NCI-H2107 (cell line): ENCODE measurements at places on chromosomes 4 and X.
A peak's percentile ranks its signal among the peaks of the same experiment; 100 is the strongest.

DNA sequence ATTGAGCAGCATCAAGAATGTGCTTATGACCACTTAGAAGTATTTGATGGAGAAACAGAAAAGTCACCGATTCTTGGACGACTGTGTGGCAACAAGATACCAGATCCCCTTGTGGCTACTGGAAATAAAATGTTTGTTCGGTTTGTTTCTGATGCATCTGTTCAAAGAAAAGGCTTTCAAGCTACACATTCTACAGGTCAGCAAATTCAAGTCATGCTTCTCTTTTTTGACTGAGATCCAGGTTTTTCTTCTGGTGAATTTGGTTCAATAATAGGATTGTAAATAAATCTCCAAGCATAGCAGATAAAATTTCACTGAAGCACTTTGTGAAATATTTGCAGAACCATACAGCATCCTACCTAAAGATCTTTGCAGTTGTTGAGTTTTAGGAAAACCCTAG lies 218.1 kb downstream of the TLL1 start:
- no peak for DNase-seq

DNA sequence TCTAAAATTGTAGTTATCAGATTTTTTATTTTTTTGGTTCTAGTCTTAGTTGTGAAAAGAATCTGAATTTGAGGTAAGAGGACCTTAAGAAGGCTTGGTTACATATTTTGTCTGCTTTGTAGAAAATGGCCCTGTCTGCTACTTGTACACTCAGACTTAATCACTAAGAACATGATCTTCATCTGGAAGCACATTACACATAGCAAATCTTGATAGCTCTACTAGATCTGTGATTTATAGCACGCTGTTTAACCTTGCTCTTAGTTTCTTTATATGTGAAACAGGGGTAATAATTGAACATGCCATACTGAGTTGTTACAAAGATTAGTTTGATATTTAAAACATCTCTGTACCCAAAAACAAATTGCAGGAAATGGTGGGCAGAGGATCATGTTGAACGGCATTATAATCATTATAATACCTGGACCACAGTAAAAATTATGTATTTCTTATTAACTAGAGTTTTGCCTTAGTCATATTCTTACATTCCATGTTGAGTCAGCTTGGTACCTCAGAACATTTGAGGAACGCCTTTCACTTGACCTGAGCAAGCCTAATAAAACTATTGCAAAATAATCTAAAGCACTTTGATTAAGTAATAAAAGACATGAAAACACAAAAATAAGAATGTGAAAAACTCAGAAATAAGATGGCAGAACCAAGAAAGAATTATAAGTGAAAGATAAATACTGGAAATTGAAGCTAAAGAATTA lies 738.0 kb upstream of the AADAT start:
- DNase-seq: no peak

GRCh38 chr4:169437299-169438047 lies 166.7 kb upstream of the SH3RF1 start:
- DNase-seq: no peak

- DNase-seq: no peak
These were observed 889 bp downstream of the MGARP start for GRCh38 chr4:139278912-139279759.

DNA sequence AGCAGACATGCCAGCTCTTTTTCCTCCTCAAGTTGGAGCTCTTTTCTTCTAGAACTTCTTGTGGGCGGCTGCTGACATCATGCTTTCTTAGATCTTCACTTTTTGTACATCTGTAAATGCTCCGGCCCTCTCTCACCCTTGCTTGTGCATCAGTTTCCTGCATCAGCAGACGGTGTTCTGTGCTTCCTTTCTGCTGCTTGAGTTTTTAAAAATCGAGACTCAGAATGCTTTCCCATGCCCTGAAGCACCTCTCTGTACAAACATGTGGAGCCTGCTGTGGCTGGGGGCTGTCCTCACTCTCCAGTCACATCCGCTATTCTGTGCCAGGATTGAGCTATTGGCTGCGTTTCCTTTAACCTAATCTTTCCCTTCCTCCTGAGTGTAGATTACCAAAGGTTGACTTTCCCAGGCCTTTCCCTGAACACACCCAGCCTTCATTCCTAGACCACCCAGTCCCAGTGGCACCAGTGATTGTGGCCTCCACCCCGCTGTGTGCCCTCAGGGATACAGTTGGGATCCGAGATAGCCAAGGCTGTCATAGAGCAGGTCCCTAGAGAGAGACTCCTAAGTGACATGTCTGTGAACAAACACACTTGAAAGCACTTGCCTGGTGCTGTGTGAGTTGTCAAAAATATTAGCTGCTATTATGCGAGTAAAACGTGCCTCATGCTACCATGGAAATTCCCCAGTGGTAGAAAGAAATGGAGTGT lies 41.9 kb downstream of the TNIP2 start:
- peak; percentile 33 for DNase-seq

DNA sequence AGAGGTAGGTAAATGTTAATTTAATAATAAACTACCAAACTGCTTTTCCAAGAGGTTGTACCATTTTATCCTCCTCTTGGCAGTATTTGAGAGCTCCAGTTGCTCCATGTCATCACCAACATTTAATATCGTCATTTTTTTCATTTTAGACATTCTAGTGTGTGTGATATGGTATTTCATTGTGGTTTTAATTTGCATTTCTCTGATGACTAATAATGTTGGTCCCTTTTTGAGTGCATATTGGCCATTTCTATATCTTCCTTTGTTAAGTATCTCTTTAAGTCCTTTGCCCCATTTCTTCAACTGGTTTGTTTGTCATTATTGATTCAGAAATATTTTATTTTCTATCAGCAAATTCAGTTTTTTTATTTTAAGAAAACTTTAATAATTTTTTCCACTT lies 88.8 kb downstream of the MAPK10 start:
- no peak for DNase-seq

GRCh38 chrX:21907260-21907659 lies 33.2 kb upstream of the SMS start:
- no peak for DNase-seq

DNA sequence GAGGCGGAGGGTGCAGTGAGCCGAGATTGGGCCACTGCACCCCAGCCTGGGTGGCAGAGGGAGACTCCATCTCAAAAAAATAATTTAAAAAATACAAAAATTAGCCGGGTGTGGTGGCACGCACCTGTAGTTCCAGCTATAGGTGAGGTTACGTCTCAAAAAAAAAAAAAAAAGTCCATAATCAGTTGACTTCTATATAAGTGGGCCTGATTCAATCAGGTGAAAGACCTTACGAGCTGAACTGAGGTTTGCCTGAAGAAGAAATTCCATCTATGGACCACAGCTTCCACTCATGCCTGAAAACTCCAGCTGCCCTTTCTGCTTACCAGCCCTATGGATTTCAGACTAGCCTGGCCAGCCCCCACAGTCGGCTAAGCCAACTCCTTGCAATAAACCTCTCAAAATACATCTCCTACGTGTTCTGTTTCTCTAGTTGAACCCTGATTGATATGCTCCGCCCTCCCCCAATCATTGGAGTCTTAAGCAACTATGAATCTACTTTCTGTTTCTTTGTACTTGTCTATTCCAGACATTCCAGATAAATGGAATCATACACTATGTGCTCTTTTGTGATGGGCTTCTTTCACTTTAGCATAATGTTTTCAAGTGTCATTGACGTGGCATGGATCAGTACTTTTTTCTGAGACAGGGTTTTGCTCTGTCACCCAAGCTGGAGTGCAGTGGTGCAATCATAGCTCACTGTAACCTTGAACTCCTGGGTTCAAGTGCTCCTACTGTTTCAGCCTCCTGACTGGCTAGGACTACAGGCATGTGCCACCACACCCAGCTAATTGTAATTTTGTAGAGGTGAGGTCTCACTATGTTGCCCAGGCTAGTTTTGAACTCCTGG lies 36.6 kb downstream of the SAT1 start:
- no peak for DNase-seq

DNA sequence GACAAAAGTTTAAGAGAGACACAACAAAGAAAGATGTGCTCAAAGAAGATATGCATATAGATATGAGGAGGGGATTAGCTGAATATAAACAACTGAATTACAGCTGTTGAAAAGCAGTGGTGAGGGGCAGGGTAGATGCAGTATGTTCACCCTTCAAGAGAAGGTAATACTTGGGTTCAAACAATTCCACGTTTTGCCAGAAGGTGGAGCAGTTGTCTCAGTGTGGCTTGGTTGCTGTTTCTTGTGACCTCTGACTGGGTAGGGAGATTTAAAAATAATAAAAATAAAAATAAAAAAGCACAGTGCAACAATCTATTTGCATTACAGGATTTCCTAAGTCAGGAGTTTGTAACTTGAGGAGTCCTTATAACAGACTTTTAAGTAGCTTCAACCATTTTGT lies 23.3 kb downstream of the PHOX2B start:
- no peak for DNase-seq

DNA sequence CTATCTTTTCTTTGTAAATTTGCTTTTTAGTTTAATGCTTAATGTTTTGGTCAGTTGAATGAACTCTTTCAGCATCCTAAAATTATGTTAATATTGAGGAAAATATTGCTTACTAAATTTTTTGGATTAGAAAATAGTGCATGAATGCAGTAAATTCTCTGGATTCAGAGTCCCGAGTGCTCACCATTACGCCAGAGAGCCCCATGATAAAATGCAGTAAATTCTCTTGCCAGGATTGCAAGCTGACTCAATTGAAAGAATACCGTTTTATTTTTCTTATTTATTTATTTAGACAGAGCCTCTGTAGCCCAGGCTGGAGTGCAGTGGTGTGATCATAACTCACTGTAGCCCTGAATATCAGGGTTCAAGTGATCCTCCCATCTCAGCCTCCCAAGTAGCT lies 60.9 kb upstream of the ENPEP start:
- no peak for DNase-seq

- no peak for DNase-seq
These were observed 48.4 kb upstream of the SEC24B start for GRCh38 chr4:109385260-109385659.

DNA sequence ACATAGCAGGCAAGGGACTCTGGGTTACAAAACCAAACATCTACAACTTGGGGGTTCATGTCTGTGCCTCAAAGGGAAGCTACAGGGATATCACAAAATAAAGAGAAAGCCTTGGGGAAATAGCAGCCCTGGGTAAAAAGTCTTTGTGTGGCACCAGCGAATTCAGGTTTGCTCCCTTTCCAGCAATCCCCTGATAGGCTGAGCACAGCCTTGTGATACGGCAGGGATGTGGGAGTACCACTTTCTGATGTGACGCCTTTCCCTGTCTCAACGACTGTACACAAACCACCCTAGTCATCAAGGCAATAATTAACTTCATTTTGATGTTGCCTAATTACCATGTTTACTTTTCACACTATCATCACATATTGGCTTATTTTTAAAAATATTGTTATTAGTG lies 164.9 kb downstream of the LDB2 start:
- no peak for DNase-seq
